ENCODE measurements at places on chromosomes 1 and 21.

DNA sequence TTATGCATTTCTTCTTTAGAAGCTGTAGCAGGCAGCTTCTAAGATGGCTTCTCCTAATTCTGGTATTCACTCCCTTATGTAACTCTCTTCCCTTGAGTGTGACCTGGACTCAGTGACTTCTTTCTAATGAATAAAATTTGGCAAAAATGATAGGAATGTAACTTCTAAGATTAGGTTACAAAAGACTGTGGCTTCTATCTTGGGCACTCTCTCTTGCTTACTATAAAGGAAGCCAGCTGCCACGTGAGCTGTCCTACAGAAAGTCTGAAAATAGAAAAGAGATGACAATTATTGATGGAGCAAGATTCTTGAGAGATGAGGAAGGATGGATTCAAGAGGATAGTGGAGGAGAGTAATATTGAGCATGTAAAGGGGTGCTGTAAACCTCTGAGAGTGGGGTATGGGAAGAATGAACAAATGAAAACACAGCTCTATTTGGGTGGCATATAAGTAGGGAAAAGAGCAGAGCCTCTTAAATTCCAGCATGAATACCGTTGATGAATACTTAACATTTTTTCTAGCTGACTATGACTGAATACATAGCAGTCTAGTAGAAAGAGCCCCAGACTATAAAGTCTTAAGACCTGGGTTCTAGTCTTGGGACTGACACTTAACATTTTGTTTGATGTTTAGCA, 5.5 kb downstream of the TSEN15 start:
- DNase-seq, result no peak

GRCh38 chr1:11725616-11726015, 10.3 kb upstream of the AGTRAP start:
- no peak for DNase-seq

DNA sequence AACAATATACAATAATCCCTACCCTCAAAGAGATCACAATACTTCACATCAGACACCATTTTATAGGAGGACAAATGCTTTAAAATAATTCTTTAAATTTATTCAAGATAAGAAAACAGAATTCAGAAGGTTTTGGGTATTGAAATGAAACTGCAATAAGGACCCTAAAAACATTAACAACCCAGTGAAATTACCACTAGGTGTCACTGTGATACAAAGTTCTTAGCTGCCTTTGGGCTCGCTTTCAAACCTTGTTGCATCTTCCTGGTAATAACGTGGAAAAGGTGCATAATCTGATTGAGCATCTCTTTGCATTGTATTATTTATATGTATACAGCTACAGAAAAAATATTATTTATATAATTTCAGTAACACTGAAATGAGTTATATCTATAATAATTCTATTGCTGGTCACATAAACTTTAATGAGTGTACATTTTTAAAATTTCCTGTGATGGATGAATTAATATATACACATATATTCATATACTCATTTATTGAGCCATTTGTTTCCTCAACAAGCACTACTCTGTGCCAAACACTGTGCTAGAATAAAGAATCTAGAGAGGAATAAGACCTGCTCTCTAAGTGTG, 185.2 kb downstream of the FAF1 start:
- no peak for DNase-seq

DNA sequence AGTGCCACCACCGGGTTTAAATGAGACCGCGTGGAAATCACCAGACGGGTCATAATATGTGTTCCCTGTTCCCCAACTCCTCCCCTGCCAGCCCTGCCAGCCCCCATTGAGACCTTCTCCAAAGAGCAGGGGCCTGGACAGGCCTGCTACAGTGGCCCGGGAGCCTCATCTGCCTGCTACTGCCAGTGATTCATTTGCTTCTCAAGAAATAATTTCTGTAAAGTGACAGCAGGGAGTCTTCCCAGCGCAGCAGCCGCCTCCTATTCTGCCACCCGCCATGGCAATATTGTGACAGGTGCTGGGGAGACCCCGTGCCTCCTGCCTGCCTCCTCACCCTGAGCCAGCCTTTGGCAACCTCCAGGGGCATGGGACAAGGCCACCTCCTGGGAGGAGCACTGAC, 8.9 kb downstream of the IFFO2 start:
- no peak for DNase-seq

GRCh38 chr1:174491606-174492005, 43.8 kb downstream of the GPR52 start:
- no peak for DNase-seq

GRCh38 chr1:14923727-14924452, 229.7 kb upstream of the TMEM51 start:
- no peak for DNase-seq

DNA sequence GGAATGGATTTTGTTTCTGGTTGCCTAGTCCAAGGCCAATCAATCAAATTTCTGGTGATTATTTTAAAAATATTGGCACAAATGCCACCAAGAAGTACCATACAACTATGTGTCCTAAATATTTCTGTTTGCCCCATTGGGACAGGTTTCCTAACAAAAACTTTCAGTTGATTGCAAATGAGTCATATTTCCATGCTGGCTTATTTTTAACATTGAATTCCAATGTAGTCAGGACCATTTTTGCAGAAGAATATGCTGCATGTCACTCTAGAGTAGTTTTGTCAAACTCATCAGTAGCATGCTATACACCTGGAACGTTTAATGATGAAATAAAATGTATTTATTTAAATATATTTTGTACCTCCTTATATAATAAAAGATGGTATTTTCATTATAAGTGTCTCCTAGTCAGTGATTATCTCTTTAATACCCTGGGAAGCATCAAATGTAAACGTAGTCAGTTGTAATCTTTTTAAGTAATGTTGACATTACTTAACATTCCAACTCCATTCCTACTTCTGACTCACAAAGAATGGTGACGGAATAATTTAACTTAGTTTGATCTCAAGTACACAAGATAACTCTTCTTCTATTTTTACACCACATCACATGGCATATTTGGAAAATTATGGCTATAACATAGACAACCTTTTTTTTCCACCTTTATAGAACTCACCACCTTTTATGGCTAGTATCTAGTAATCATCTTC, 39.0 kb upstream of the USH2A start:
- no peak for DNase-seq

DNA sequence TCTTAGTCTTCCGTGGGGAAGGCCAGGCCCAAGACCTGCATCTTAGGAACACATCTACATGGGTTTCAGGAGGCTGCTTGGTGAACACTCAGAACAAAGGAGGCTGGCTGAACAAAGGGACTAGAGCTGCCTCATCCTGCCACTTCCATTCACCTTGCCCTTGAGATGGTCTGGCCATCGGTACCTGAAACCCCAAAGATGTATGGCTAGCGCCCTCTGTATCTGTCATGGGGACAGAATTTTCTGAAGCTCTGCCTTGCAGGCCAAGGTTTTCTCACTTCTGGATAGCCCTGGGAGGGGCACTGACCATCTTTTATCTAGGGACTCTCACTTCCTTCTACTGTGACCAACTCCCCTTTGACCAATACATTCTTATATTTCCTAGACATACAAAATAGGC, 55.4 kb upstream of the GRIK3 start:
- no peak for DNase-seq

- DNase-seq, result no peak
Observed at GRCh38 chr1:115077984-115078330, 11.3 kb downstream of the TSPAN2 start.

DNA sequence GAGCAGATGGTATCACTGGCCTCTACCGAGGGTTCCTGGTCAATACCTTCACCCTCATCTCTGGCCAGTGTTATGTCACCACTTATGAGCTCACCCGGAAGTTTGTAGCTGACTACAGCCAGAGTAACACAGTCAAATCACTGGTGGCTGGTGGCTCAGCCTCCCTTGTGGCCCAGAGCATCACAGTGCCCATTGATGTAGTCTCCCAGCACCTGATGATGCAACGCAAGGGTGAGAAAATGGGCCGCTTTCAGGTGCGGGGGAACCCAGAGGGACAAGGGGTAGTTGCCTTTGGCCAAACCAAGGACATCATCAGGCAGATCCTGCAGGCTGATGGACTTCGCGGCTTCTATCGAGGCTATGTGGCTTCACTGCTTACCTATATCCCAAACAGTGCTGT, 6.1 kb downstream of the SLC25A44 start:
- no peak for DNase-seq

- DNase-seq, result no peak
Observed at GRCh38 chr21:46560568-46561444, 44.1 kb downstream of the S100B start.

- no peak for DNase-seq
Observed at GRCh38 chr1:240635466-240636256, 23.7 kb upstream of the GREM2 start.
